SJCRH30 (cell line): ENCODE measurements at places on chromosomes 11 and 22.

GRCh38 chr11:44286268-44286880, 23.6 kb downstream of the ALX4 start:
- DNase-seq = peak; percentile 84

GRCh38 chr22:46055181-46055875, 78.4 kb upstream of the WNT7B start:
- no peak for DNase-seq

- DNase-seq = no peak
Measured at GRCh38 chr22:49996119-49996517, 16.4 kb downstream of the IL17REL start.

DNA sequence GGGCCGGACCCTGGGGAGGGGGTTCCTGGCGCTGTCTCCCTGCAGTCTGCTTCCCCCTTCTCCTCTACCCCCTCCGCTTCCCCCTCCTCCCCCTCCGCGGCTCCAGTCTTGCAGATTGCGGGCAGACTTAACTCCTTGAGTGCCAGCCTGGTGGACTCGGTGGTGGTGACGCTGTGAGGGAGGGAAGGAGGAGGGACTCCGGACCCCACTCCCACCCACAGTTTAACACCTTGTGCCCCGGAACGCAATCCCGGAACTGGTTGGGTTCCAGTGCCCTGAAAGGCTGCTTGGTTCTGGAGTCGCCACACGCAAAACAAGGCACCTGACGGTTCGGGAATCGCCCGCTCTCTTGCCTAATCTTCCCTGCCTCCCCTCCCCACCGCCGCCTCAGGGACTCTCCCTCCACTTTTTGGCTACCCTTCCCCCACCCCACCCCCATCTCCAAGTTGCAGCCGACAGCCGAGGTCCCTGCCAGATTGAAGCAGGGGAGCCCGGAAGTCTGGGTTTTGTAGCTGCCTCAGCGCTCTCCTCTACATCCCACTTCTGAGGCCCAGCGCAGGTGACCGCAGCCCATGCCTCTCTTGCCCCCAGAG, 3.9 kb upstream of the BCL9L start:
- DNase-seq = peak; percentile 84

- DNase-seq = no peak
Measured at GRCh38 chr11:78094250-78094649, 14.6 kb upstream of the NDUFC2 start.

DNA sequence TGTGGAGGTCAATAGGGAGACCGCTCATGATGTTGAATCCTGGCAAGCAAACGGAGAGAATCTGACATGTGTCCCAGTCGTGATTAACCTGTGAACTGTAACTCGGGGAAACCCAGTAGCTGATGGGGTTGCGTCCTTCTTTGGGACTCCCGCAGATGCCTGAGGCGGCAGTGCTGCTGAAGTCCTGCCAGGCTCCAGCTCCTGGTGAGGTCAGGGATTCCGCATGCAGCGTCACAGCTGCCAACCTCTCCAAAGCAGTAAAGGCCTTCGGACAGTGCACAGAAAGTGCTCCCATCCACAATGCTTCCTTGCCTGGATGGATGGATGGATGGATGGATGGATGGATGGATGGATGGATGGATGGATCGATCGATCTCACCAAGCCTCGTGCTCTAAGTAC, 13.5 kb downstream of the KCNQ1 start:
- DNase-seq = no peak

GRCh38 chr11:122248131-122248530, 132.1 kb upstream of the BLID start:
- peak; percentile 91 for DNase-seq

GRCh38 chr22:31526270-31526669, 29.9 kb downstream of the SFI1 start:
- DNase-seq = no peak

GRCh38 chr11:121644187-121644512, 191.4 kb upstream of the SORL1-AS1 start:
- DNase-seq = no peak

GRCh38 chr11:7098235-7098832, 9.5 kb downstream of the RBMXL2 start:
- peak; percentile 67 for DNase-seq

DNA sequence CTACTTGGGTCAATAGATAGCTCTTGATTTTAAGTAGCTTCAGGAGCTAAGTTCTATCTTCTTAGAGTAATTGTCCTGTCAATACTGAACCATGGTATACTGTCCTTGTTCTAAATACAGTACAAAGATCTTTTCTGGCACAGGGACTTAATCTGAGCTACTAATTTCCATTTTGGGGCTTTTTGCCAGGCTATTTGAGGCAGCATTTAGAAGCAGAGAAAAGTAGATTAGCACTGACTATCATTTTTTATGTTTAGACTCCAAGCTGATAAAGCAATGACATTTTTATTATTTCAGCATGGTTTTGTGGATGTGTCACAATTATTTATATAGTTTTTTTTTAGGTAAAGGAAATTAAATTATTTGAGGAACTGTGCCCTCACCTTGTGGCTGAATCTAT, 163.2 kb downstream of the FAT3 start:
- DNase-seq = no peak

GRCh38 chr11:61616434-61616833, 35.6 kb upstream of the SYT7 start:
- DNase-seq = no peak

- DNase-seq = no peak
Measured at GRCh38 chr22:43201486-43202219, 14.7 kb upstream of the TTLL12 start.

- no peak for DNase-seq
Measured at GRCh38 chr11:111260811-111261210, 15.3 kb downstream of the POU2AF2 start.

DNA sequence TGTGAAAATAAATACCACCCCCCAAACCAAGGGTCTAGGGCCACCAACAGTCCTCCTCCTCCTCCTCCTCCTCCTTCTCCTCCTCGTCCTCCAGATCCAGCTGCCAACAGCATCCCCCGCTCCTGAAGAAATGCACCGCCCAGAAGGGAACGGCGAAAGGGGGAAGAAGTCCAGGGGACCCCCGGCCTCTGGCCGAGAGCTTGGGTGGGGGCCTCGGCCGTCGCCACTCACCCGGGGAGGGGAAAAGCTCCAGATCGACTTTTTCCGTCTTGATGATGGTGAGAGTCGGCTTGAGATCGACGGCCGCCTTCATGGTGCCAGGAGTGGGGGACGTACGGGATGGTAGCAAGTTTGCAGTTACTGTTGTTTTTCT, 65.7 kb downstream of the ETS1 start:
- DNase-seq = no peak

DNA sequence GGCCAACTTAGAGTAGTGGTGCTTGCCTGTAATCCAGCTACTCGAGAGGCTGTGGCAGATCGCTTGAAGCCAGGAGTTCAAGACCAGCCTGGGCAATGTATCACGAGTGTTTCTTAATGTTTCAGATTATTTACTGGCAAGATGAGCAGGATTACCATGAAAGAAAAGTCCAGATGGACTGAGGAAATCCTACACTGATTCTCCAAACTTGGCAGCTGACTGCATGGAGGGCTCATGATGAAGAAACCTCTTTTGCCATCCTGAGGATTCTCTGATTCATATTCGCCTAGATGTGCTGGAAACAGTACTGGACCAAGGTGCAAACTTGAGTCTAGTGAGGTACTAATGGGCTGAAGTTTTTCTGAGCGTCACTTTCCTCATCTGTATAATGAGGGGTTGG, 2.8 kb upstream of the SIDT2 start:
- no peak for DNase-seq

- no peak for DNase-seq
Measured at GRCh38 chr11:70200212-70200844, 2.8 kb upstream of the FADD start.

- no peak for DNase-seq
Measured at GRCh38 chr11:4040461-4040860, 54.1 kb upstream of the RRM1 start.
